ENCODE measurements at places on chromosomes 13 and 19.

GRCh38 chr13:110560601-110561343 lies 750 bp downstream of the RAB20 start:
- DNase-seq: no peak

GRCh38 chr13:67273001-67273400 lies 42.9 kb upstream of the PCDH9 start:
- no peak for DNase-seq

DNA sequence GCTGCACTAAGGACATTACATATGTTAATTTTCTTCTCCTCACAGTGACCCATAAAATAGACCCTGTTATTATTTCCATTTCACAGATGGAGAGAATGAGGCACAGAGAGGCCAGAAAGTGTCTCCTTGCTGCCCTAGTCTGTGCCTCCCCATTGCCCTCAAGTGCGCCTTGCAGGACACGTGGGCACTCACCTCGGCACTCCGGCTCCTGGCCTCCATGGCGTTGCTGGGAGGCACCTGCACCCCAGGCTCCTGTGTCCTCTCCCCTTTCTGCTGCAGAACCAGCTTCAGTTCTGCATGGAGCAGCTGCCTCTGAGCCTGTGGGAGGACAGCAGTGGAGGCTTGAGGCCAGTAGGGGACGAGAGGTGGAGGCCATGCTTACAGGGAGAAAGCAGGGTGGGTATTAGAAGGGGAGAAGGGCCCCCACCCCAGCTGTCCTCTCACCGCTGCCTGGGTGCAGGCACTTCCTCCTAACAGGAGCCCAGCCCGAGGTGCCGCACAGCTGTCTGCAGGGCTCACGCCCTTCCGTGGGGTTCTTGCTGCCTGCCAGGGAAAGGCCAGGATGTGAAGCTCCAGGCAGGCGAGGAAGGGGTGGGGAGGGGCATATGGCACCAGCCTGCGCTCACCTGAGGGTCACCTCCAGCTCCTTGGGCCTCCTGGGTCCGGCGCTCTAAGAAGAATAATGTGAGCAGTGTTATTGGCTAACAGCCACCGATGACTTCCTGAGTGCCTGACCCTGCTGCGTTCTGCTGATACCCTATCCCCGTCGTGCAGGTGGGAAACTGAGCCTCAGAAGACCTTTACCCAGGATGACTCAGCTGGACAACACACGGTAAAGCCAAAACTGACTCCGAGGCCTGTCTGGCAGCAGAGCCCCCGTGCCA lies 5.2 kb downstream of the PRX start:
- DNase-seq: no peak

DNA sequence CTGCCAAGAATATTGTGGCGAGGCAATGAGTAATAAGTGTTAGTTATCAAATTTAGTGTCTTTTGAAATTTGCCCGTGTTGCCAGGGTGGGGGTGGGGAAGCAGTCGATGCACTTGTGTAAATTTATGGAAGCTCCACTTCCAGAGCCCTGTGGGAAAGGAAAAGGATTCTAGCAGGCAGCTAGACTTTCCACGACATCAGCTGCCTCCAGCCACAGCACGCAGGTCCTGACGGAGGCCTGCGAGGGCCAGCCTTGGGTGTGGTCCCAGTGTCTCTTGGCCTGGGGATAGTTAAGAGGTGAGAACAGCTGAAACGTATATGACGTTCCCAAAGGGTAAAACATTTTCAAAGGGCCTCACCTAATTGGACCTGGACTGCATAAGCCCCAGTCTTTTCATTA lies 433.0 kb downstream of the TSHZ3 start:
- no peak for DNase-seq

DNA sequence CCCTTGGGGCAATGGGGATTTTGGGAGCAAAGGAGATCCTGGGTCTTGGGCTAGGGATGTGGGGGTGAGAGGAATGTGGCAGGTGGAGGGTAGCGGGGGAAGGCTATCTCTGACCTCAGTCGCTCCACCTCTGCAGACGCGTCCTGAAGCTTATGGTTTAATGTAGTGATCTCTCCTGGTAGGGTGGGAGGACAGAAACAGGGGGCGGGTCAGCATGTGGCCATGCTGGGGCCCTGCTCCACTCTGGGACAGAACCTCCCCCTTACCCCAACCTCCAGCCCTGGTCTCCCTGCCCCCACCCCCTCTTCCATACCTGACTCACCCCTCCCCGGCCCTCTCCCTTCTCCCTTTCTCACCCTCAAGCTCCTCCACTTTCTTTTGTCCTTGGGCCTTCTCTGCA lies 1.4 kb downstream of the BST2 start:
- DNase-seq: no peak

GRCh38 chr13:31951215-31951678 lies 80.3 kb upstream of the FRY start:
- DNase-seq: no peak

- DNase-seq: no peak
These were observed 20.4 kb downstream of the LMTK3 start for GRCh38 chr19:48490981-48491792.

DNA sequence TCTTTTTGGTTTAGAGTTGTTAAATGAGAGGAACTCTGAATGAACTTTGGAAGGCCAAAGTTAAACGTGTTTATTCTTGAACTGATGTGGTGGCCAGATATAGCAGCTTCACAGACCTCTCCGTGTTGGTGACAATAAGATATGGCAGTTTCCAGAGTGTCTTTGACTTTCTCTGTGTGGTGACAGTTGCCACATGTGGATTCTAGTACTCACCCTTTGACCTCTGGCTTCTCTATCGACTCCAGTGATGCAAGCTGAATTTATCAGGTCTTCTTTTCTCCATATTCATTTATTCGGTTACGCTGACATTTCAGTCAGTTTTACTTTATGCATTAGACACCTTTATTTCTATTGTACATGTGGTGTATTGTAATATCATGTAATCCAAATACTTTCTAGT lies 1469.5 kb downstream of the SLITRK1 start:
- no peak for DNase-seq

DNA sequence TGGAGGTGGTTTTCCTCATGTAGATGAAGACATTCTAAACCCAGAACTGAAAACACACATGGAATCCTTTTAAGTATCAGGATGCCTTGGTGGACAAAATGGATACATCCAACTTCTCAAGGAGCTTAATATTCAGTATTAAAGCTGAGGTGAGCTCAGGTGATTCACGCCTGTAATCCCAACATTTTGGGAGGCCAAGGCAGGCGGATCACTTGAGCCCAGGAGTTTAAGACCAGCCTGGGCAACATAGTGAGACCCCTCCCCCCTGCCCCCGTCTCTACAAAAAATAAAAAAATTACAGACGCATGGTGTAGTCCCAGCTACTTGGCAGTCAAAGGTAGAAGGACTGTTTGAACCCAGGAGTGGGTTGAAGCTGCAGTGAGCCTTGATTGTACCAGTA lies 28.8 kb downstream of the DPRX start:
- DNase-seq: no peak

- DNase-seq: no peak
These were observed 592.9 kb downstream of the KCTD12 start for GRCh38 chr13:76293346-76293745.

DNA sequence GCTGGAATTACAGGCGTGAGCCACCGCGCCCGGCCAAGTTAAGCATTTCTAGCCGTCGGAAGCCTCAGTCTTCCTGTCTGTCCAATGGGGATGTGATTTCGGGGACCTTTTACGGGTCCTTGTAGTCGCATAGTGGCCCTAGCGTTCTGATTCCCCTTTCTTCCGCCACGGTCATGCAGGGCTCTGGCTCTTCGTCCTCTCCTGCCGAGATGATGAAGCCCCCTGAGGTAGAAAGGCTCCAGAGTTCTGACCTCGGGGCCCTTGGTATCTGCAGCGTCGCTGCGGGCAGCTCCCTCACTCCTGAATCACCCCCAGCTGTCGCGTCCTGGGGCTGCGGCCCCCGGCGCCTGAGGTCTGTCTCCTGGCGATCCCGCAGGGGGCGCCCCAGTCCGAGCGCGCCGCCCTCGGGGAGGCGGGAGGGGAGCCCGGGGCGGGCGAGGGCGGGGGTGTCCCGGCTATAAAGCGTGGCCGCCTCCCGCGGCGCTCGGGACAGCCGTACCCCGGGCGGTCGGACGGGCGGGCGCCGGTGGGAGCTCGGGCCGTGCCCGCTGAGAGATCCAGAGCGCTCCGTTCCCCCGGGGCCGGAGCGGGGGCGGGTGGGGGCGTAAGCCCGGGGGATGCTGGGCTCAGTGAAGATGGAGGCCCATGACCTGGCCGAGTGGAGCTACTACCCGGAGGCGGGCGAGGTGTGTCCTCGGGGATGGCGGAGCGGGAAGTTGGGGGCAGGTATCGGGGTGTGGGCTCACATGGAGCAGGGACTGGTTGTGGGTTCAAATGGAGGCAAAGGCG lies at the start of gene FOXA3:
FOXA3 (plus strand) TSS at position 487 of the 789 bp plus-strand sequence; CDS start at position 618, 131 bp downstream.
- no peak for DNase-seq

GRCh38 chr13:33775339-33776108 lies 42.4 kb upstream of the RFC3 start:
- no peak for DNase-seq

GRCh38 chr13:93948162-93948922 lies 531.1 kb downstream of the DCT start:
- no peak for DNase-seq

- DNase-seq: no peak
These were observed 654 bp downstream of the CEP89 start for GRCh38 chr19:32971012-32971595.

DNA sequence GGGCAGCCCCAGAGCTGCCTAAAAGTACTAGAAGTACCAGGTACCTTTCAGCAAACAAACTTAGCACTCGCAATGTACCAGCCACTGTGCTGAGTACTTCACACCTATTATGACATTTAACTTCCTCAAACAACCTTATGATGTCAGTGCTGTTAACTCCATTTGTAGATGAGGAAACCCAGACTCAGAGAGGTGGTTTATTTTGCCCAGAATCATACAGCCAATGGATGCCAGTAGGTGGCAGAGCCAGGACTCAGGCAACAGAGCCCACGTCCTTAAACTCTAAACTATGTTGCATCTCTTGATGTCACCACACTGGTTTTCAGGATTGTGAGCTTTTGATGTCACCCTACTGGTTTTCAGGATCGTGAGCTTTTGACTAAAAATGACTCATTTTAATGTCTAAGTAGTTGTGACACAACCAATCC lies 78.9 kb downstream of the FLT1 start:
- no peak for DNase-seq

DNA sequence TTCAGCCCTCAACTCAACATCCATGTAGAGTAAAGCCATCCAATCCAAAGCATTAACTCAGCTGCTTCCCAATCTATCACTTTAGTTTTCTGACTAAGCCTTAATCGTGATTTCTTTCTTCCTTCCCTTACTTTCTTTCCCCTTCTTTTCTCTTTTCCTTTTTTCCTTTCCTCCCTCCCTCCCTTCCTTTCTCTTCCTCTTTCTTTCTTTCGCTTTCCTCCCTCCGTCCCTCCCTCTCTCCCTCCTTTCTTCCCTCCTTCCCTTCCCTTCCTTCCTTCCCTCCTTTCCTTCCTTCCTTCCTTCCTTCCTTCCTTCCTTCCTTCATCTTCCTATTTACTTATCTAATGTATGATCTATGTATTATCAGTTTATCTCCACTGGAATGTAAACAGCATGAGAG lies 71.2 kb downstream of the ERCC5 start:
- DNase-seq: no peak

- no peak for DNase-seq
These were observed 2.3 kb upstream of the C19orf84 start for GRCh38 chr19:51392701-51393100.

DNA sequence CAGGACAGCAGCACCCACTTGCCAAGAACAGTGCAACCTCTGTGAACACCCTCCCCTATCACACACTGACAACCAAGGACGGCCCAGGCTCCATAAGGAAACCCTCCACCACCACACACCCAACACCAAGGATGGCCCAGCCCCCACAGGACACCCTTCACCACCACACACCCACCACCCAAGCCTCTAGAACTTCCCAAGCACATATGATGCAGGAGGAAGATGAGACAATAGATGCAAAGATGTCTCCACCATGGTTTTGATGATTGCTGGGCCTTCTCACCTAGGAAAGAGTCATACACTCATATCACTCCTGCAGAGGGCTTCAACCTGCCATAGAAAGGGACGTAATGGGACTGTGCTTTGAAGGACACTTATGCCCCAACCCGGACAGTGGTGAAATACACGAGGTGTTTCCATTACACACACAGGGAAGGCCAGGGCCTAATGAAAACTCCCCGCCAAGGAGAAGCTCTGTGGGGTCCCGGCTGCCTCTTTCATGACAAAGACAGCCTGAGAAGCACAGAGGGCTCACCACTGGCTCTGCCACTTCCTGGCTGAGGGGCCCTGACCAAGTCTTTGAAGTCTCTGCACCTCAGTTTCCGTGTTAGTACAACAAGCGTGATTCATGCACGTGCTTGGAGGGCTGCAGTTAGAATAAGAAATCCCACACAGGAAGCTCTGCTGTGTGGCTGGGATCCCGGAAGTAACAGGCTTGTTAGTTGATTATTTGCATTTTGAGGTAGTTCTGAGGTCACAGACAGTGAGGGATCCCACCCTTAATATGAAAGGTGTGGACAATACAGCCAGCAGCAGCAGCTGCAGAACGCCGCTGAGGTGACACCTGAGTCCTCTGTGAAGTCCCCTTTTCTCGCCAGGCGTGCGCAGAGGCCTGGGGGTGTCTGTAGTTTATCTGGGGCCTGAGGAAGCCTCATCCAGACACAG lies 61.9 kb upstream of the ATP12A start:
- no peak for DNase-seq

- no peak for DNase-seq
These were observed 291.3 kb downstream of the MTUS2 start for GRCh38 chr13:29111446-29111845.

GRCh38 chr19:35845215-35846037 lies 6.9 kb downstream of the NPHS1 start:
- DNase-seq: no peak

GRCh38 chr13:23381866-23382265 lies 51.6 kb downstream of the SACS start:
- no peak for DNase-seq

- no peak for DNase-seq
These were observed 71.7 kb upstream of the GTF3A start for GRCh38 chr13:27352698-27353097.

GRCh38 chr13:39815345-39816111 lies 160.1 kb downstream of the COG6 start:
- no peak for DNase-seq

DNA sequence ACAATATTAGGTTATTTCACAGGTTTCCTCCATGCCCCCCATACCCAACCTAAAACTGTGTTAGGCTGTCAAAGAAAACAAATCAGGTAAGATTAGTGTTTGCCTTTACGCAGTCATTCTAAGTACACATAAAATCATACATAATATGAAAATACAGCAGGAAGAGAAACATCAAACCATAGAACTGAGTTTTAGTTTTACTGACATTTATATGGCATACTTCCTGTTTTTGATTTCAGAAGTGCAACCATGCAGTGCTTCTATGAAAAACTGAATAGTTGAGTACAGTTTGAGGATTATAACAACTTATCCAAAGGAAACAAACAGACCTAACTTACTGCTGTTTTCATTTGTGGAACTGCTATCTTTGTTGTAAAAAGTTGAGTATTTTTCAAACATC lies 91.3 kb downstream of the KCNRG start:
- no peak for DNase-seq

DNA sequence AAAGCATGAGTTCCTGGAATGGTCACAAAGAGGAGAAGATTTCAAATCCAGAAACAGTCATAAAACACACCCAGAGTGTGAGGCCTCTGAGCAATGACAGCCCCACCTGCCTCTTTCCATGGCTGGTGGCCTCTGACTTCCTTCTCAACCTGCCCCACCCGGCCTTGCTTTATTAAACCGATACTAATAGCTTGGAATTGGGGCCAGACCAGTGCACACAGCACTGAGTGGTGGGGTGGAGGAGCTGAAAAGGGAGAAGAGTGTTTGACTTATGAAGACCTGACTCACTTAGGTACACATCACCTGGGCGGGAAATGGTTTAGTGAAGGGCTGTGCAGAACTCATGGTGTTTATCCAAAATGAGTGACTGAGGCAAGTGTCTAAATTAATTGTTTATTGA lies 20.7 kb upstream of the CEACAM6 start:
- no peak for DNase-seq
